Activated naive CD4-positive, alpha-beta T cell treated with anti-CD3 and anti-CD28 coated beads for 36 hours (primary cell): ENCODE measurements at places on chromosomes 6 and 20.

DNA sequence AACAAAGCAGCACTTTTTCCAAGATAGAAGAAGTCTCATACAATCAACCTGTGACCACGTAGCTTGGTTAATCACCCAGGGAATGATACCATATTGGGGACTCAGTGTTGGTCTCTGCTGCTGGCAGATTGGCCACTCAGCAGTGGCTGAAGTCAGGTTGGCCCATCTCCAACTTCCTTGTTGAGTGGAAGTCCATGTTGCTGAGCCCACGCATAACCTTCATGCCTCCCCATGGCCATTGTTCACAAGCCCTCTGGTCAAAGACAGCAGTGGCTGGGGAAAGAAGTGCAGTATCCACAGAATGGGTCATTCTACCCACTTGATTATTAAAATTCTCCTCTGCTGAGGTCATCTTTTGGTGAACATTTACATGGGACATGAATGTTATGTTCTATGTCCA lies 38.5 kb downstream of the PKIB start:
- DNase-seq: no peak

- no peak for DNase-seq
Measured at GRCh38 chr6:111746983-111747382, 126.3 kb downstream of the FYN start.

GRCh38 chr6:31782126-31782855 lies 5.2 kb upstream of the VWA7 start:
- no peak for DNase-seq

- no peak for DNase-seq
Measured at GRCh38 chr6:118313208-118313607, 234.9 kb upstream of the PLN start.

- no peak for DNase-seq
Measured at GRCh38 chr6:36686668-36687513, 8.4 kb downstream of the CDKN1A start.

- DNase-seq: no peak
Measured at GRCh38 chr6:72216222-72217068, 330.1 kb downstream of the RIMS1 start.
